Sigmoid colon (tissue), 7 donors: ENCODE measurements at places on chromosomes 11 and 22. TPM values are rescaled to one million over a fixed set of nuclear protein-coding genes. Genes with fewer than 3 reads are reported as not detected.

DNA sequence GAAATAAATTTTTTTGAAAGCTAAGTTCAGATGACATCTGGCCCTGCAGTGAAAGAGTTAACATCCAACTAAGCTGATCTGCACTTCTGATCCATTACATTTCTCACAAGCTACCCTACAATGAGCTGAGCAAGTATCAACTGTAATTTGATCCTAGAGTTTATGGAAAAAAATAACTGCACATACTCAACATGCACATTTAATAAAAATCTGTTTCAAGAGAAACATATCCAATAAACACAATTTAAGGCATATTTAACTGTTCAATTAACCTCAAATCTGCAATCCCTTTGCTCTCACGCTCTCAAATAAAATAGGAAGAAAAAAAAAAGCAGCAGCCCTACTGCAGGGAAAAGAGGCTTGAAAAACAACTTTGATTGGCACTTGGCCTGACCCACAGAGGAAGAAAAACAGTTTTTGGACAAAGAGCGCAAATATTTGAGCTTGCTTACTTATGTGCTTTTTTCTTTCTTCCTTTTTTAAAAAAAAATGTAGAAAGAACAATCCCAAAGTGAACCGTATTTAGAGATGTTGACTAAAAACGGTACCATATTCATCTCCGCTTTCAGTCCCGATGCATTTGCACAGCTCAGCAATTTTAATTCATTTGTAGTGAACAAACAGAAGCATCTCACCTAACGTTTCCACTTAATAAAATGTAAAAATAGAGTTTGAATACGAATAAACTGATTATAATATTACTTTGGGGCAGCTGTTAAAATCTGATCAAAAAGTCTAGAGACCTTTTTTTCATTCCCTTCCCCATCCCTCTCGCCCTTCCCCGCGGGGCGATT, 1.6 kb downstream of the SESN3 start:
- peak overlapping the region; percentile 65 for H3K4me3 ChIP-seq
- peak overlapping the region; percentile 88 for H3K27ac ChIP-seq
- no peak for DNase-seq
- no peaks in the 10 kb centered on the region for H3K27me3 ChIP-seq
- H3K4me1 ChIP-seq, result no peaks in the 10 kb centered on the region

- H3K27me3 ChIP-seq, result peaks cover 14% of the 10 kb centered on the region
- H3K4me3 ChIP-seq, result no peak overlapping the region
- no peaks in the 10 kb centered on the region for H3K36me3 ChIP-seq
- DNase-seq, result no peak
- H3K27ac ChIP-seq, result no peak overlapping the region
- H3K4me1 ChIP-seq, result no peaks in the 10 kb centered on the region
Observed at GRCh38 chr22:22410121-22410520, 98.4 kb downstream of the ZNF280B start.

GRCh38 chr11:102824556-102824955, 18.9 kb downstream of the MMP3 start:
- H3K4me3 ChIP-seq, result no peak overlapping the region
- no peaks in the 10 kb centered on the region for H3K36me3 ChIP-seq
- DNase-seq, result no peak
- H3K4me1 ChIP-seq, result no peaks in the 10 kb centered on the region

The TRPM5 gene
- 0.60 TPM for polyA plus RNA-seq

DNA sequence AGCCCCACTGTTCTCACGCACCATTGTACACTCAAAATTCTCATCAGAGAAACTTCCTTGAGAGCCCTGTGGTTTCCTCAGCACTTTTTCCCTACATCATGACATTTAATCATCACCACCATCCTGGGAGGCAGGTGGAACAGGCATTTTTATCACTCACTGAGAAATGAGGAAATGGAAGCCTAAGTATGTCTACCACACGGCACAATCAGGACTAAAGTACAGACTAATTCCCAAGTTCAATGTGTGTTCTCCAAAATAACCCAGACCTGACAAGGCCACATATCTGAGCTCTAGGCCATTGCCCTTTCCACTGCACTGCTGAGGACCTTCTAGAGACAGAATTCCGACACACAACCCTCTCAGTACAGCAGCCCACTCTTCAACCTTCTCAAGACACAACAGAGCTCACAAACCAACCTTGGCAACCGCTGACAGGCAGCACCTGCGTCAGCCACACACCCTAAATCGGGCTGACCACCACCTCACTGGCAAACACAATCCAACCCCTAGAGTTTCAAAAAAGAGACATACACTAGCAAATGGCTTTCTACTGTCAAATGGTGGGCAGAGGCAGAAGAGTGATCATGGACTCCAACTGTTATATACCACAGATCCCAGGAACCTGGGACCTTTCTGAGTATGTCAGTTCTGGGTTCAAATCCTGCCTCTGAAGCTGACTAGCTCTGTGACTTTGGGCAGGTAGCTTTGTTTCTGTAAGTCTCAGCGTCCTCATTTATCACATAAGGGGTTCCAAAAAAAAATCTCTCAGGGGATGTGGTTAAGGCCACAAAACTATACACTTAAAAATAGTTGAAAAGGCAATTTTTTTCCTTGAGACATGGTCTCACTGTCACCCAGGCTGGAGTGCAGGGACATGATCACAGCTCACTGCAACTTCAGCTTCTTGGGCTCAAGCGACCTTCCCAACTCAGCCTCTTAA, 16.3 kb downstream of the SMCO4 start:
- H3K4me3 ChIP-seq, result no peak overlapping the region
- no peaks in the 10 kb centered on the region for H3K27me3 ChIP-seq
- H3K4me1 ChIP-seq, result peaks cover 31% of the 10 kb centered on the region
- DNase-seq, result no peak
- H3K27ac ChIP-seq, result no peak overlapping the region
- H3K36me3 ChIP-seq, result no peaks in the 10 kb centered on the region

DNA sequence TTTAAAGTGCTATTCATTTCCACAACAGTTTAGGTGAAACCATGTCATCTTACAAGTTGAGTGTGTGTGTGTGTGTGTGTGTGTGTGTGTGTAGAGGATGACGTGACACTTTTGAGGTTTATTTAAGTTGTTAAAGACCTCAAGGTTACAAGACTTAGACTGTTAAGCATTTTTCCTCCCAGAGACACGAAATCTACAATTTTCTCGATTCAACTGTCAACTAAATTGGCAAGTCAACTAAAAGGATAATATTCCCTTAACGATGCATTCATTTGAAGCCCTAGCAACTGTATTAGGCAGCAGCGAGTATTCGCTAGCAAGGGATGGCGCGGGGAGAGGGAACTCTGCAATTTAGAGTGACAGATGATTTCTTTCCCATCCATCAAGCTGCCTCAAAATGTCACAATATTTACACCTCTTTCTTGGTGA, 17.6 kb upstream of the BDNF start:
- H3K4me1 ChIP-seq, result peaks cover 35% of the 10 kb centered on the region
- peak overlapping the region; percentile 49 for H3K4me3 ChIP-seq
- no peaks in the 10 kb centered on the region for H3K36me3 ChIP-seq
- DNase-seq, result no peak

- no peaks in the 10 kb centered on the region for H3K27me3 ChIP-seq
- peaks cover 31% of the 10 kb centered on the region for H3K4me1 ChIP-seq
- no peak overlapping the region for H3K27ac ChIP-seq
- DNase-seq, result no peak
- H3K4me3 ChIP-seq, result no peak overlapping the region
Observed at GRCh38 chr11:36193721-36194120, 95.5 kb downstream of the COMMD9 start.

DNA sequence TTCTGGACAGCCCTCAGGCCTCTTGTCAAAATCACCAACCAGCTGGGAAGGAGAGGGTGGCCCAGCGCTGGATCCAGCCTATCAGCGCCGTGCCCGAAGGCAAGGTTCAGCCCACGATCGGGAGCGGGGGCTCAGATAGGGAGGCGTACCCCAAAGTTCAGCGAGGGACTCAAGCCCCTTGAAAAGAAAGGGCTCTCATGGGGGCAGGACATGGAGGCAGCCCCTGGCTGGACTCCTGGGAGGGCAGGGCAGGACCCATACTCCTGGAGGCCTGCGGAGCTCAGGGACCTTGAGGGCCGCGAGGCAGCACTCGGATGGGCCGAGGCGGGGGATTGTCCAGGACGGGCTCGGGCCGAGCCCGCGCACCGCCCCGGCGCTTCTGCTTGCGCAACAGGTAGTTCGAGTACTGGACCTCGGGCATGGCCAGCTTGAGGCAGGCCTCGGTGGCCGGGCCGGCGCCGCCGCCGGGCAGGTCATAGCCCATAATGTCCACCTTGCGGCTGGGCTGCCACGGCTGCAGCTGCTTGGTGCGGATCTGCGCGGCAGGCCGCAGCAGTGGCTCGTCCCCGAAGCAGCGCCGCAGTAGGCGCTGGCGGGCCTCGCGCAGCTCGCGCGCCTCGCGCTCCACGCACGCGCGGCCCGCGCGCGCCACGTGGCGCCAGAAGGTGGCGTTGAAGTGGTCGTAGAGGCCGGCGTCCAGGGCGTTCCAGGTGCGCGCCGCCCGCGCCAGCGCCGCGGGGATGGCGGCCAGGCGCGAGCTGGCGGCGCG, 6.5 kb downstream of the GAL3ST3 start:
- no peaks in the 10 kb centered on the region for H3K36me3 ChIP-seq
- H3K27ac ChIP-seq, result no peak overlapping the region
- no peaks in the 10 kb centered on the region for H3K4me1 ChIP-seq
- H3K27me3 ChIP-seq, result no peaks in the 10 kb centered on the region

- no peak overlapping the region for H3K27ac ChIP-seq
- no peaks in the 10 kb centered on the region for H3K4me1 ChIP-seq
- no peak for DNase-seq
- H3K4me3 ChIP-seq, result no peak overlapping the region
Observed at GRCh38 chr11:58867556-58867955, 23.1 kb upstream of the GLYATL2 start.

DNA sequence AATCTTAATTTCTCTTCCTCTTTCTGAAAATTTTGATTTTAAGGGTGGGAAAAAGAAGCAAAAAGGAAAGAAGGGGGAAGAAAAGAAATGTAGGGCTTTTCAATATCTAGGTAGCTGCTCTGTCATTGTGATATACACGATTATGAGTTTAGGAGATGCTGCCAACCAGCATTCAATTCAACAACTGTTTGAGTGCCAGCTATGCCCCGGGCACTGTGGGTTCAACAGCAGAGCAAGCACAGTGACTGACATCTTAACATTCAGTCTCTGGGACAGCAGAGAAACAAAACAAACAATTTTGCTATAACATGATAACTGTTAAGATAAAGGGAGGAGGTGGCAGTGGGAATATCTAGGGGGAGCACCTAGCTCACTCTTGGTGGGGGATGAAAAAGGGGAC, 91.6 kb downstream of the DBX1 start:
- no peak for DNase-seq
- peaks cover 9% of the 10 kb centered on the region for H3K36me3 ChIP-seq
- no peaks in the 10 kb centered on the region for H3K27me3 ChIP-seq
- no peaks in the 10 kb centered on the region for H3K4me1 ChIP-seq

The CUL5 gene
- polyA plus RNA-seq, result 7.1 TPM

GRCh38 chr11:8706673-8707432, 24.3 kb downstream of the RPL27A start:
- H3K27ac ChIP-seq, result peak overlapping the region; percentile 98
- peaks cover 18% of the 10 kb centered on the region for H3K36me3 ChIP-seq
- no peak overlapping the region for H3K4me3 ChIP-seq
- no peaks in the 10 kb centered on the region for H3K27me3 ChIP-seq

The RFPL3 gene
- polyA plus RNA-seq, result not detected

GRCh38 chr11:43693731-43694130, 13.2 kb downstream of the HSD17B12 start:
- no peak overlapping the region for H3K27ac ChIP-seq
- H3K27me3 ChIP-seq, result no peaks in the 10 kb centered on the region
- DNase-seq, result no peak
- no peaks in the 10 kb centered on the region for H3K36me3 ChIP-seq

GRCh38 chr11:133724116-133724515, 121.2 kb downstream of the SPATA19 start:
- no peak overlapping the region for H3K4me3 ChIP-seq
- no peaks in the 10 kb centered on the region for H3K4me1 ChIP-seq
- no peak overlapping the region for H3K27ac ChIP-seq
- DNase-seq, result no peak
- H3K36me3 ChIP-seq, result no peaks in the 10 kb centered on the region

GRCh38 chr11:3802011-3802790, 4.8 kb upstream of the NUP98 start:
- H3K27ac ChIP-seq, result no peak overlapping the region
- H3K36me3 ChIP-seq, result no peaks in the 10 kb centered on the region
- H3K4me1 ChIP-seq, result peaks cover 5% of the 10 kb centered on the region
- DNase-seq, result no peak

The P4HA3 gene
- 0.29 TPM for polyA plus RNA-seq

The E2F8 gene
- polyA plus RNA-seq, result 4.0 TPM

DNA sequence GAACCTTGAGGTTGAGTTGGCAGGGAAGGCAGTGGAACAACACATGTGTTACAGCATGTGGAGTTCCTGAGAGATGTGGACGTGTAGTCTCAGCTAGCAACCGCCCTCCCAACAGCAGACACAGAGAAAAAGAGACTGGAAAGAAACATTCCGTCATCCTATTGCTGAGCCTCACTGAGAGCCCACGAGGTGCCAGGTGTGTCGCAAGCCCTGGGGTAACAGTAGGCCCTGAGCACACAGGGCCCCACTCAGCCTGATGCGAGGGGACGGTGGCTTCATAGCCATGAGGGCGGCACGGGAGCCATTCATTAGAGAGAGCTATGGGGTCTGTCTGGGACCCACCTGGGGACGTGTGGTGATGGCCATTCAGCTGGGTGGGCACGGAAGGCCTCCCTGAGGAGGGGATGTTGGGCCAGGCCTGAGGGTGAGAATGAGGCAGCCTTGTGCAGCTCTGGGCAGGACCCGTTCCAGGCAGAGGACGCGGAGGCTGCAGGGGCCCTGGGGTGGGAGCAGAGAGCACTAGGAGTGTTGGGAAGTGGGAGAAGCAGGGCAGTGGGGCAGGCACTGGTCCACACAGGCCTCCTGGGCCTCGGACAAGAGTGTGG, 26.2 kb downstream of the MPPED1 start:
- no peaks in the 10 kb centered on the region for H3K4me1 ChIP-seq
- H3K27me3 ChIP-seq, result peaks cover 34% of the 10 kb centered on the region
- H3K27ac ChIP-seq, result no peak overlapping the region
- H3K4me3 ChIP-seq, result no peak overlapping the region

DNA sequence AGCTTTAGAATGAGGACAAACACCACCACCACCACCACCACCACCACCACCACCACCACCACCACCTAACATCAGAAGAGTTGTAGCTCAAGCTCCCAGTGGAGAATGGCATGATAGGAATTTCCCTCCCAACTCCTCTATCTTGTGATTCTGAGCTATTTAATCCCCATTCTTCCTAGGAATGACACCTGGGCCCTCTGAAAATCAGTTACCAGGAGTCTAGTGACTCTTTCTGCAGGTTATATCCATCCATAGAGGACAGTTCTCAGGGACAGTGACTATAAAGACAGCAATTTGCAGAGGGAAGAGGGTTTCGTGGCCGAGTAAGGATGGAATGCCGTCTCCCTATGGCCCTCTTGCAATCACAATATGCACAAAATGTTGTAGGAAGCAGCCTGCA, 27.8 kb downstream of the MYH9 start:
- no peak overlapping the region for H3K4me3 ChIP-seq
- no peaks in the 10 kb centered on the region for H3K27me3 ChIP-seq
- peaks cover 4% of the 10 kb centered on the region for H3K36me3 ChIP-seq
- peak overlapping the region; percentile 100 for H3K27ac ChIP-seq
- no peak for DNase-seq

GRCh38 chr22:25496396-25497064, 67.9 kb upstream of the GRK3 start:
- no peak overlapping the region for H3K27ac ChIP-seq
- no peaks in the 10 kb centered on the region for H3K27me3 ChIP-seq
- no peaks in the 10 kb centered on the region for H3K36me3 ChIP-seq
- DNase-seq, result no peak
